ENCODE measurements at places on chromosomes 13 and 19.

DNA sequence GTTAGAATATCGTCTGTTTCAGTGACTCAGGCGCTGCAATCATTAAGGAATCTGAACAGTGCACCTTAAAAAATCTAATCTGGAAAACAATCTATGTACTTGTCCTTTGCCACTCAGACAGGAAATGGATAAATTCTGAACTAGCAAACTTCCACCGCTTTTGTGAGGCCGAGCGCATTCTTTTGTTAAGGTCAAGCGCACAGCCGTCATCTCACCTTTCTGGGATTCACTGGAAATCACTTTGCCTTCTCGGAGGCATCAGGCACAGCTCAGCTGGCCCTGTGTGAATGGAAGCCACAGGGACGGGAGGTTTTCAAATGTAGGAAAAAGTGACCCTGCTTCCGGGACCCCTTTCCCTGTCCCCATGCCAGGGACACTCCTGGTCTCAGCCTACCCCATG, 28.2 kb upstream of the SPACA7 start:
- no peak for DNase-seq

DNA sequence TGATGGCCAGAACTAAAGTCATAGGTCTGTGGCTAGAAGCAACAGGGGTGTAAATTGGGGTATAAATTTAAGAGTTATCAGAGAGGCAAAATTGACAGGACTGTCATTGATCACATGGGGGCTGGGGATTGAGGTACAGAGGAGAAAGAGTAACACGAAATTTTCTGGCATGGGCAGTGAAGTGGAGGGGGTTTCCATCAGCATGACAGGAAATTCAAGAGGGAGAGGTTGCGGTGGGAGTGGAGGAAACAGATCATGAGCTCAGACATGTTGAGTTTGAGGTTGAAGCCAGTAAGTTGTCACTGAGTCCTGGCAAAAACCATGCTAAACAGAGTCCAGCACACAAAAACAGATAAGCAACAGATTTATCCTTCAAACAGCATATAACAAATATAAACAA, 192.1 kb upstream of the TSC22D1 start:
- DNase-seq: no peak

DNA sequence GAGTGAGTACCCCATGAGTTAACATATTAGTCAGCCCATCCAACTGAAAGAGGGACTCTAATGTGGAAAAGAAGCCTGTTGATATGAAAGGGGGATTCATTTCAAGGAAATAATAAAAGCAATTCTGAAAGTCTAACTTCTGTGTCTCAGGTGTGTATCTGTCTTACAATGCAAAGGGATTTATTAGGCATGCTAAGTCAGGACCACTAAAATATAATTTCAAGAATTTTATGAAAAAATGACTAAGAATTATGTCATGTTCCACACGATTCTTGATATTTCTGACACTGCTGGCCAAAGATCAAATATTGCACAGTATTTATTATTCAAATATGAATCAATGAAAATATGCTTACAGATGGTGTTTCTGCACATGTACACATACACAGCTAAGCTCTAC, 130.8 kb downstream of the KLF12 start:
- no peak for DNase-seq

GRCh38 chr13:46953331-46953730, 56.5 kb upstream of the HTR2A start:
- DNase-seq: no peak
